ENCODE measurements at places on chromosomes 2 and 18.

DNA sequence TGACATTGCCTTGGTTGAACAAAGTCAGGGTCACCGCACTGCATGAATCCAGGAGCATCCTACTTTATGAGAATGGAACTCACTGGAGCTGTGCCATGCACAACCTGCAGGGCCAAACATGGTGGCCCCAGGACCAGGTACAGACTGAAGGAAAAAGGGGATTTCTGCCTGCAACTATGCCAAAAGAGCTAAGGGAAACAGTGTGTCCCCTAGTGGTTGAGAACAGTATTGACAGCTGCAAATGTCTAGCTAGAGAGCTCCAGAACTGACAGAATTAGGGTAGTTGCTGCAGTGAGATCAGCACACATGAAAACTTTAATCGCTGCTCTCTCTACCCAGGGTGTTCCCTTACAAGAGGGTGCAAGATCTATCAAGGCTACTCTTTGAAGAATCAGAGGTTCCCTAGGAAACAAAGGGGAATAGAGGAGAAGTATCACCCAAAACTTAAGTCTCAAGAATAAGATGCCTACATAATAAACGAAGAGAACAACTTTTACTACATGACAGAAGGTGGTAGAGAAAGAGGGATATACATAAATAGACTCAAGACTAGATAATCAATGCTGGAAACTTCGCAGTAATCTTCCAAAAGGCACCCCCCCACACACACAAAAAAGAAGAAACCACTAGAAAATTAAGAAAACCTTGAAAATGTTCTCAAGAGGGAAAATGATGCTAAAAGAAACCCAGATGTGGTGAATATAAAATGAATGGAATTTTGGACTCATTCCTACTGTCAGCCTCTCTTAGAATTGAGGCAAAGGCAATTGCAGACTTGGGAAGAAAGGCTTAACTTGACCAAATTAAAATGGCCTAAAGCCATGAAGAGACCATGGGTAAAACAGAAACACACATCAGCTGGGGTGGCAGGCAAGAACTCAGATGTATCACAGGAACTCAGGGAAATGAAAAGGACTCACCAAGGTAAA is 43.6 kb upstream of the IHH start:
- DNase-seq: no peak

GRCh38 chr2:196915507-196916189 is 10.9 kb downstream of the PGAP1 start:
- DNase-seq: no peak

- DNase-seq: no peak
Measured at GRCh38 chr2:25521665-25522387, 151.6 kb downstream of the DTNB start.

DNA sequence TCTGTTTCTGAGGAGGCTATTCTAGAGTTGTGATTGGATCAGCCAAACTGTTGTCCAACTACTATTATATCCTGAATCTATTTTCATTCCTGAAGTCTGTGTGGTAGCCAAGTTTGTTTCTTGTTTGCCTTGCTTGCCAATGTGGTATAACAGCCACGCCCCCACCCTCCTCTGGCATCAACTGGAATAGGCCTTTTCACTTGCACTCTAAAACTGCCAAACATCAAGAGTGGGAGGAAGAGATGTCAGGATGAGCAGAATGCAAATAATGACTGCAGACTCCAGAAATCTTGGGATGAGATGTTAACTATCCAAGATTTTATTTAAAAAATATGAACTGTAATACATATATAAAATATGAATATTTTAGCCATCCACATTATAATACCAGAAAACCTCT is 246.1 kb downstream of the NRXN1 start:
- DNase-seq: no peak

DNA sequence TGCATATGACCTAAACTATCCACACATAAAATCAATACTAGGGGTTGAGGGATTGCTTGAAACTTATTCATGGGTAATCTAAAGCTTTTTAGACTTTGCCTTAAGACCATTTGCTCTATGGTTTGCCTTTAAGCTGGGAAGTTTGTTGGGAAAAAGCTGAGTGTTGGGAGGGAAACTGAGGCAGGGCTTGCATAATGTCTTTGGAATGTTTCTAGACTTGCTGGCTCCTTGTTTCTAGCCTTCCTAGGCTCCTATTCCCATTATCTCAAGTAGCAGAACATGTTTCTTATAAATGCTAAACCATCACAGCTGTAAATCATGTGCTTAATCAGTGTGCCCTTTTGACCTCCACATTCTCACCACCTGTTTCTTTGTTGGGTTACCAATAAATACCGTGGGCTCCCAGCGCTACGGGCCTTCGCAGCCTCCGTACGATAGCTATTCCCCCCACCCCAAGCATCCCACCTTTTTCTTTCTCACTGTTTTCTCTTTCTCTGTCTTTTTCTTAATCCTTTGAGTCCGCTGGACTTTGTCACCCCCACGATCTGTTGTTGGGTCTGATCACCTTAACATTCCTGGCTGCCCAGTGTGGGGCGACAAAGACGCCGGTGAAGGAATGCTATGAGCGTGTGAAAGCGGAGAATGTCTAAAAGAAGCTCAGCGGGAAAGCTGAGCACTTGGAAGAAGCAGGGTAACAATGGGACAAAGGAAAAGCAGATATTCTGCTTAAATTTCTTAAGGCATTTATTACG is 49.4 kb upstream of the CWC22 start:
- DNase-seq: no peak

- DNase-seq: no peak
Measured at GRCh38 chr2:101380376-101380775, 6.9 kb downstream of the CREG2 start.
